Spinal cord (tissue), 10 donors: ENCODE measurements at places on chromosomes 6 and 20. TPM values are rescaled to one million over a fixed set of nuclear protein-coding genes. Genes with fewer than 3 reads are reported as not detected.

GRCh38 chr6:14274546-14275492, 157.2 kb downstream of the CD83 start:
- DNase-seq: no peak

DNA sequence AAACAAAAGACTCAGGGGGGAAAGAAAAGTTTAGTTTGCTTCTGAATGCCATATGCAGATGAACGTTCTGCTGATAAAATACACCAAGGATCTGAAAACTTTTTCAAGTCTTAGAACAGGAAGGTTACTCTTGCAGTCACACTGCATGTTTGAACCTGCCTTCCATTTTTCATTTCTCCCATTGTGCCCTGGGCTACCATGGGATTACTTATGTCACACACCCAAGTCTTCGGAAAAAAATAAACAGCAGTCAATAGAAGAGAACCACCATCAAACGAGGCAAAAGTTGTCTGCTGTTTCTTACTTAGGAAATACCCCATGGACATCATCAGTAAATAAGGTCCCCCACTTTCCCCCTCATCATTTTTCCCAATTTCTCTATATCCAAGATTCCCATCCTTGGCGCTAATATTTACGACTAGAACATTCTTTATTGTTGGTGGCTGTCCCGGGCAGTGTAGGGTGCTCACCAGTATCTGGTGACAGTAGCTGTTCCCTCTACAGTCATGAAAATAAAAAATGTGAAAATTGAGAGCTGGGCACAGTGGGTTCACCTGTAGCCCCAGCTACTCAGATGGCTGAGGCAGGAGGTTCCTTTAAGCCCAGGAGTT, 202.5 kb downstream of the BCAS1 start:
- no peak for DNase-seq

BPIFA1 gene
- not detected for total RNA-seq

GRCh38 chr6:3910106-3910663, 61.0 kb downstream of the FAM50B start:
- no peak for DNase-seq
